ENCODE measurements at places on chromosomes 3 and 15.

- no peak for DNase-seq
Measured at GRCh38 chr15:59549301-59550185, 62.0 kb upstream of the GCNT3 start.

DNA sequence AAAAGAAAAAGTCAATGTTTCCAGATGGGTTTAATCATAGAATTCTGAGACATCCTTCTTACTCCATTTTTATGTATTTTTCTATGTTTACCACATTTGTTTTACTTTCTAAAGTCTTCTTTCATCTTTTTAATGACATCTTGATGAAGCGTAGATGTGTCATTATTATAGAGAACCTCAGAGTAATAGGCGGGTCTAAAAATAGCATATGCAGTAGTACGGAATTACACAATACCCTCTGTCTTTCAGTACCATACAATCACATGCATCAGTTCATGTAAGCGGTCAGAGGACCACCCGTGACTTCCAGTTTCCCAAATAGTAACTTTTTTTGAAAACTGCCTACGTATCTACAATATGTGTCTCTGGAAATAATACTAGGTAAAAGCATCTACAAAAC is 224.0 kb downstream of the PLOD2 start:
- no peak for DNase-seq

DNA sequence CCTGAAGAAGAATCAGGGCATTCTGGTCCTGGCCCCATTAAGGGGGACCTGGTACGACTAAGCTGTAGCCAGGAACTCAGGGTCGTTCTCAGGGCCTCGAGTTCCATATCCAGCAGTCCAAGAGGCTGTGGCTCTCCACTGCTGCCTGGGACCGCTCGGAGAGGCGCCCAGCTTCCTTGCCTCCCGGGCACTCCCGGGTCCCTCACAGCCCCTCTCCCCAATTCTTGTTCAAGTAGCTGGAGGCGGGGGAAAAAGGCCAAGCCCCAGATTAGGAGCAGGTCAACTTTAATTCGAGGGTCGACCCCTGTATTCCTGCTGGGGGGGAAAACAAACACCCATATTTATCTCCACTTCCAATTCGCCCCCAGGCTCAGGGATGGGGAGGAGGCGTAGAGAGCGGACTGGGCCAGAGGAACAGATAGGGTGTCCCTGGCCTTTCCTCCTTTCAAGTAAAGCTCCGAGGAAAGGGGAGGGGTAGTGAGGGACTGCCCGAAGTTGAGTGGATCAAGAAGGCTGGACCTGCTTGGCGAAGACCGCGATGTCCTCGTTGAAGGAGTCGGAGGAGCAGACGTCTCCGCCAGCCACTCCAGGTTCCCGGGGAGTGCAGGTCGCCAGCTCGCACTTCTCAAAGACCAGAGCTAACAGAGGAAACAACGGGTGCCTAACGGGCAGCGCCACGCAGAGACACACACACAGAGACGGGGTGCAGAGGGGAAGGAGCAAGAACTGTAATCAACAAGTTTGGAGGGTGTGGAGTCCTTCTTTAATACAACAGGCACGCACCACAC is 4.4 kb downstream of the MEIS2 start:
- no peak for DNase-seq

DNA sequence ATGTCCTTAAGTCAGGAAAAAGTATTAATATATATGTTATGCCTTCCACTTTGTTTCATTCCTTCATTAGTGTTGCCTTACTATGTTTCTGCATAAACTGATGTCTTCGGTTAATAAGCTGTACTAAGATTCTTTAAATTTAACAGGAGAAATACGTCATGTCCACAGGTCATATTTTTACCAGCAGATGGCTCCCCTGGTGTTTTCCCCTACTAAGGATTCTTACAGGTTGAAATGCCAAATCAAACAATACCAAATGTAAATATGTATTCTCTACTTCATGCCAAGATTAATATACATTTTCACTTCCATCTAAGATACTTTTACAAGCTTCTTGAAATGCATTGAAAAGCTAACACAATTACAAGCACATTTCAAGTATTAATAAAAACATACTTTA is 1602.1 kb downstream of the SI start:
- DNase-seq, result no peak

GRCh38 chr15:51917493-51917892 is 54.1 kb downstream of the LEO1 start:
- DNase-seq, result peak; percentile 13

GRCh38 chr3:117572786-117573185 is 863.2 kb downstream of the TUSC7 start:
- no peak for DNase-seq

DNA sequence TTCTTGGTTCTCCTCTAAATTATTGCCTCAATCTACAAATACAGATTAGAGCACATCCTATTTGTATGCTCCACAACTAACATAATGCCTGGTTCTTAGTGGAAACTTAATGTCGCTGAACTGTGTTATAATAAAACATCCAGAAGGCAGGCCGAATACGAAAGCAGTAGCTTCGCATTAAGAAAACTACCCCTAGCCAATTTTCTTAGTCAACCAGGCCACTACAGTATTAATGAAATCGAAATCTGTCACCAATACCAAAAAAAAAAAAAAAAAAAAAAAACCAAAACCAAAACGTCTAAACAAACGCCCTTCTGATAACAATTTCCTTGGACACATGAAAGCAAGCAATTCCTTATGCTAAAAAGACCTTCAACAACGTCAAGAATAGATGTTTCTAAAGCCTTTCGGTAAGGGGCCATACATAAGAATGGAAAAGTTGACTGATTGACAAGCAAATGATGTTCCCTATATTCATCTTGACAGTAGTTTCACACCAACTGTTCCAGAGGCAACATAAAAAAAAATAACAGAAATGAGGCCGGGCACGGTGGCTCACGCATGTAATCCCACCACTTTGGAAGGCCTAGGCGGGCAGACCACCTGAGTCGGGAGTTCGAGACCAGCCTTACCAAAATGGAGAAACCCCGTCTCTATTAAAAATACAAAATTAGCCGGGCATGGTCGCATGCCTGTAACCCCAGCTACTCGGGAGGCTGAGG is 1.3 kb downstream of the DENND6A start:
- DNase-seq, result peak; percentile 32

DNA sequence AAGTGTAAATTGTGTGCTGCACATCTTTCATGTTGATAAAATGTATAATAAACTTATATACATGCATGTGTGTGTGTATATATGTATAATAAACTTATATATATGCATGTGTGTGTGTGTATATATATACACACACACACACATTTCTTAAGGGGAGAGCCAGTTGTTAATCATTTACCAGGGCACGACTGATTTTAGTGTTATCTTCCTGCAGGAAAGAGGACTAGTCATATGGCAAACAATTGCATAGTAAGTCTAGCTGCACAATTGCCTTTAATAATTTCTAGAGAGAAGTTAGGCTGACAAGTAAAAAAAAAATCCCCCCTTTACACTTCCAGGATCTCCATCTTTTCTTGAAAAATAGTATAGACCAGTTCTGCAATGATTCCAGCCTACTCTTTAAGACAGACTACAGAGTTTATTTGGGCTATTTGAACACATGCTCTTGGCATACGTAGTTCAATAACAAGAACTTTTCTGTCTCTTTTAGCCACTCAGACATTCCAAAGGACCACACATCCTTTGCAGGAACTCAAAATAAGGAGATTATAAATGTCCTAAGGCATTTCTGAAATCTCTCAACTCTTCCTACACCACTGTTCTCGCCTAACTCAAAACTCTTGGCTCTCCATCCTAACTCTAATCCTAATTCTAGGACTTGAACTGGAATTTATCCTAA is 163.6 kb upstream of the SETMAR start:
- DNase-seq, result no peak

DNA sequence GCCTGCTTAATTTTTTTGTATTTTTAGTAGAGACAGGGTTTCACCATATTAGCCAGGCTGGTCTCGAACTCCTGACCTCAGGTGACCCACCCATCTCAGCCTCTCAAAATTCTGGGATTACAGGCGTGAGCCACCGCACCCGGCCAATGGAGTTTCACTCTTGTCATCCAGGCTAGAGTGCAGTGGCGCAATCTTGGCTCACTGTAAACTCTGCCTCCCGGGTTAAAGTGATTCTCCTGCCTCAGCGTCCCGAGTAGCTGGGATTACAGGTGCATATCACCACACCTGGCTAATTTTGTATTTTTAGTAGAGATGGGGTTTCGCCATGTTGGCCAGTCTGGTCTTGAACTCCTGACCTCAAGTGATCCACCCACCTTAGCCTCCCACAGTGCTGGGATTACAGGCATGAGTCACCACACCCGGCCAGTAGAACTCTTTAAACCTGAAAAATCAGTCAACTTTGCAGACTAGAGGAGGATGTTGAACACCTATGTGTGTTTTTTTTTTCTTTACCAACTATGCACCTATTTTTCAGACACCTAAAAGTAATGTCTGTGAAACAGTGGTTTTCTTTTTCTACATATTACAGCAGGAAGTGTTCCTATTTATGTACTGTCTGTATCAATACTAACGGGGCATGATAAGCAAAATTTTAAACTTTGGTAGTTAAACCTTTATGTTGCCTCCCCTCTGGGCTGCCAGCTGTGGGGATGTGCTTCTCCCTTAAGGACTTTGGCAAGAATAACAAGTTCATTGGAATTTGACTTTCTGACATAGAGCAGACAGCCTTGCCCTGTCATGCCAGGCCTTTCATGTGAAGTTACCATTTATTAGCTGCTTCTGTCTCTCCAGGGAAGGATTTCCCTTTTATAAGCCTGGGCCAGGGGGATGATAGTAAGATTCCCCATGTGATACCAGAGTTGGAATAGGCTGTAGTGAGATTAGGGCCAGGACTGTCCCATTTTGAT is 8.1 kb downstream of the ARIH2 start:
- no peak for DNase-seq

- no peak for DNase-seq
Measured at GRCh38 chr3:39809181-39809994, at the start of gene MYRIP. Gene MYRIP, plus strand, starts transcription at chr3:39809609. Its CDS starts 91,208 bp downstream, at chr3:39900817.
